ENCODE measurements at places on chromosomes 1 and 21.

GRCh38 chr1:43530483-43531106 is at the start of gene PTPRF:
Gene PTPRF (plus strand): TSS chr1:43530883. CDS start chr1:43545076, 14,193 bp downstream.
- peak; percentile 63 for DNase-seq

DNA sequence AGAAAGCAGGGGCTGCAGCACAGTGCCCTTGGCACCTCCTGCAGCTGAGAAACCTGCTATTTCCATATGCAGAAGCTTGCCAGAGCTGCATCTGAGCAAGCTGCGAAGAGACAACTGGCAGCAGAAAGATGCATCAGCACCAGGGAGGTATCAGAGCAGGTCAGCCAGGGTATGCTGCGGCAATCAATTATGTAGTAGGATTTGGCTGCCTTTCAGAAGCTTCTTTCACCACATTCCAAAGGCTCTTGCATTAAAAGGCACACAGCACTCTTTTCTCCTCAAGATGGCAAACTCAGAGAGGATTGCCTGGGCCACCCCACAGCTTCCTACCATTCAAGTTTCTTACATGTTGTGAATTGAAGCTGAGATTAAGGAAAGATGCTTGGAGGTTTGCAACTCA is 47.6 kb upstream of the RAP1A start:
- no peak for DNase-seq

DNA sequence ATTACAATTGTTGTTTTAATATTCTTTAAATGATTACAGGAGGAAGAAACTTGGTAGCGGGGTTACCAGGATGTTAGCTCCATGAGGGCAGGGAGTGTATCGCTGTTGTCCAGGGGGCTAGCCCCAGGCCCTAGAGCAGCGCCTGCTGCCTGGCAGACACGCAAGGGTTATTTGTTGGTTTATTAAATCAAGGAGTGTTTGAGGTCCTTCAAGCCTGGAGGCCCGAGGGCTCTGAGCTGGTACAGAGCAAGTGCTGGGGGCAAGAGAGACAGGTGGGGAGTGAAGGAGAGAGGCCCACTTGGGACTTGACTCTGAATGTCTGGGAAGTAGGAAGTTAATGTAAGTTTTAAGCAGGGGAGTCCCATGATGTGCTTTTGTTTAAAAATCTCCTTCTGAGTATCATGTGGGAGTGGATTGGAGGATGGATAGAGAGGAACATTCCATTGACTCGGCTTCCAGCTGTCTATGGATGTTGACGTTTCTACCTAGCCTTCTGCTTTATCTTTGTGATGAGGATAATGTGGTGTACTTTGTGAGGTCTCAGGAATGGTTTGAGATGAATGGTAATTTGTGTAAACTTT is 8.7 kb downstream of the ITSN1 start:
- DNase-seq, result no peak

DNA sequence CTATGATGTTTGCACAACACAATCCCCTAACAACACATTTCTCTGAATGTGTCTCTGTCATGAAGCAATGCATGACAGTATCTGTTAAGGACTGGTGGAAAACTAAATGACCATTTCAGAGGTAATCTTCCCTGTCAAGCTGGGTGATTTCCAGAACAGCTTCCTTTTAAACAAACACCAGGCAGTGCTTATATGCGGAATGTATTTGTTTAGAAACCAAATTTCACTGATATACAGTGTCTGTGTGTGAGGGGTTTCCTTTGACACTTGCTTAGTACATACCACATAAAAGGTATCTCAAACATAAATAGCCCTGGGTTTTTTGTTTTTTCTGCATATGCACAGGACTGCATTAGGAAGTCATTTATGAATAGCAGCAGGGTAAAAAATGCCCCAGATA is 95.6 kb downstream of the TGFBR3 start:
- DNase-seq, result no peak

GRCh38 chr1:43451157-43451591 is 2.6 kb downstream of the HYI start:
- peak; percentile 72 for DNase-seq

- no peak for DNase-seq
Observed at GRCh38 chr1:192789871-192790270, 19.0 kb upstream of the RGS2 start.

DNA sequence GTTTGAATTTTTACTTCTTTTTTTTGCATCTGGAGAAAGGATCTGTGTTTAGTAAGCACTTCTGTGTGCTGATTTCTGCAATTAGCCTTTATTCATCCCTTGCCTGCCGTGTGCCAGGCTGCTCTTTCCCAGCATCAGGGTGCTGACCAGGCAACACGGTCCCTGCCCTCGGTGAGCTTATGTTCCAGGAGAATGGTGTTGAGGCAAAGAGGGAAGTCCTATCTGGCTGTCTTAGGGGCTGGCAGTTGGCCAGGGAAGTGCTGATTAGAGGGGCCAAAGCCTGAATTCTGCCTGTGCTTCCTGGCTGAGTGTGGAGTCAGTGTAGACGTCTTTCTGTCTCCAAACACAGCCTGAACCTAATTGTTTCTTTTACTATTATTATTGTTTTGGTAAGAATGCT is 187.1 kb downstream of the CAMTA1 start:
- no peak for DNase-seq

- DNase-seq, result no peak
Observed at GRCh38 chr1:47938520-47938919, 58.7 kb downstream of the TRABD2B start.

DNA sequence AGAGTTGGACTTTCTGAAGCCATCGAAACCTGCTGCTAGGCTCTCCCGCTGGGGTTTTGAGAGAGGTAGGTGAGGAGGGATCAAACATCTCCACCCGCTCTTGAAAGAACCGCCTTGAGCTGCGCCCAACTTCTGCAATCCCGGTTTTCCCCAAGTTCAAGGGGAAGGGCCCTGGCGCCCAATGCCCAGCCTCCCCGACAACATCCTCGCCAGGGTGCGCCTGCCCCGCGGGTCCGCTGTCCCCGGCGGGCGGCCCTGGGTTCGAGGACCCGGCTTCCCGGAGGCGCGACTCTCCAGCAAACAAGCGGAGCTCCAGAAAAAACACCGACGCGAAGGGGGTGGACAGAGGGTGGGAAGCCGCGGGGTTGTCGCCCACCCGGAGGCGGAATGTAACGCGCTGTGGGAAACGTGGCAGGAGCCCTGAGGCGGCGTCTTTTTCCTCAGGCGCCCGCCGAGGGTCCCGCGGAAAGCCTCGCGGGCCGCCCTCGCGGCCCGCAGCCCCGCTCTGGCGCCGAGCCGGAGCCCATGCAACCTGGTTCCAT is 607 bp downstream of the BTG3 start:
- peak; percentile 6 for DNase-seq

GRCh38 chr1:8815582-8816151 is 1.8 kb downstream of the RERE start:
- DNase-seq, result no peak

DNA sequence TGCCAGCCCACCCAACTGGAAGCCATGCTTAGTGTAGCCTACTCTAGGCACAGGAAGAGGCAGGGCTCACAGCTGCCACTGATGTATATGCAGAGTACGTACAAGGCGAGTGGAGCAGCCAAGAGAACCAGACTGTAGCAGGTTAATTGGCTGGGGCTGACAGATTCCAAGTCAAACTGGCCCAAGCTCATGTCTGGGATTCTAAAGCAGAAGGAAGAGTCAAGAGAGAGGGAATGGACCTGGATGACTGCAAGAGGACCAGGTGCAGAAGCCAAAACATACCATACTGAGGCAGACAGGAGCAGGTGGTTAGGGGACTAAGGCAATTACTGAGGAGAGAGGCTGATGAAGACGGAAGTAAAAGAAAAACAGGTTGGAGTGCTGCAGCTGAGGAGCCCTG is 51.3 kb upstream of the LRRN2 start:
- DNase-seq, result no peak

- DNase-seq, result no peak
Observed at GRCh38 chr1:173137107-173137706, 69.9 kb downstream of the TNFSF4 start.

GRCh38 chr1:198934901-198935305 is 296.1 kb downstream of the PTPRC start:
- DNase-seq, result no peak

DNA sequence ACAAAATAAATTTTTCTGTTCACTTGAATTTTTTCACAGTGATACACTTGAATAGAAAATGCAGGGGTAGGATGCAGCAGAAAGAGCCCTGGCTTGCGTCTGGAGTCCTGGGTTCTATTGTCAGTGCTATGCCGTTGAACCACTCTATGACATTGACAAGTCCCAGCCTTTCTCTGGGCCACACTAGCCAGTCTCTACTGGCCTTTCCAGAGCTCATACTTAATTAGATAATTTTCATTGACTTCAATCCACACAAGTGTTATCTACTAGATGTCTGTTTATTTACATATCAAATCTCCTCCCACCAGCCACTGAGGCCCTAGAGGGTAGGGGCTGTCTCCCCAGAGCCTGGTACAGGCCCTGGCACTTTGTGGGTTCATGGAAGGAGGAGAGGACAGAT is 15.5 kb upstream of the CELA3B start:
- DNase-seq, result no peak

- no peak for DNase-seq
Observed at GRCh38 chr1:185144233-185144632, 12.5 kb downstream of the TRMT1L start.

GRCh38 chr21:46559291-46559983 is 45.4 kb downstream of the S100B start:
- no peak for DNase-seq

DNA sequence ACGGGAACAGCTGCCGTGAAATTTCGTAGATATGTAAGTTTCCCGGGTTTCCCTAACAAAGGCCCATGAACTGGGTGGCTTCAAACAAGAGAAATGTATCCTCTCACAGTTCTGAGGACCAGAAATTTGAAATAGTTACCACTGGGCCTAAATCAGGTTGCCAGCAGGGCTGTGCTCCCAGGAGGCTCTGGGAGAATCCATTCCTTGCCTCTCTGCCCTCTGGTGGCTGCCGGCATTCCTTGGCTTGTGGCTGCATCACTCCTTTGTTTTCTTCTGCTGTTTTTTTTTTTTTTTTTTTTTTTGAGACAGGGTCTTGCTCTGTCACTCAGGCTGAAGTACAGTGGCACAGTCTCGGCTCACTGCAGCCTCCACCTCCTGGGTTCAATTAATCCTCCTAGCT is 23.7 kb downstream of the UMODL1 start:
- DNase-seq, result no peak

- no peak for DNase-seq
Observed at GRCh38 chr1:232626452-232626851, 3.5 kb downstream of the SIPA1L2 start.

GRCh38 chr1:58352476-58353092 is 193.9 kb downstream of the OMA1 start:
- DNase-seq, result no peak

DNA sequence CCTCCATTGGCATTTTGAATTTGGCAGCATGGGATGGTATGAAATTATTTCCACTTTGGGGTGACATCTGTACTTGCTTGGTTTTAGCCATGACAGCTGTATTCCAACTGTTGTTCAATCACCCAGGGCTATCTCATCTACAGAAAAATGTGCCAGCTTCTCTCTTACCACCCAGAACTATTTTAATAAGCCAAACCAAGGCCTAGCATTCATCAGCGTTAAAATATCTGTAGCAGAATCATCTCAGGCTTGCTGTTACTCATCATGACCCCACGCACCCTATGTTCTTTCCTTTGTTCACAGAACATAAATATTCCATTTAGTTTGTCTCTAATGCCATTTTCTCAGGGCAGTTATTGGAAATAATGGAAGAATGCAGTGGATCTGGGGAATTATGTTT is 49.8 kb downstream of the GIPC2 start:
- DNase-seq, result no peak

GRCh38 chr1:85172684-85173337 is 28.0 kb downstream of the SYDE2 start:
- DNase-seq, result no peak

- no peak for DNase-seq
Observed at GRCh38 chr1:115501476-115501875, 140.3 kb upstream of the VANGL1 start.

DNA sequence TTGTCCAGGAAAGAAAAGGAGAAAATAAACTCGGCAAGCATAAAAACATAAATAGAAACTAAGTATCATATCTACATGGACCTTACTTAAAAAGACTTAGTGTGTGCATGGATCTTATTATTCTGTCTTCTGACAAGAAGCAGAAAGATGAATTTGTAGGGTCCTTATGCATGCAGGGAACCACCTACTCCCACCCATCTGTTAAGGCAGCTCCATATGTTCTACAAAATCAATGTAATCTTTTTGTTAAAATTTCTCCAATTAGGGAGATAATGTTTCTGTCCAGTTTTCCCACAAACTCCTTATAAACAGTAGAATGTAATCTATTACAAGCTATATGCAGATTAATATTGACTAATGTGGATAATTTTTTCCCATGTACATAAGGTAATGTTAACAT is 13.9 kb upstream of the PTPN14 start:
- DNase-seq, result no peak

GRCh38 chr1:93851327-93851712 is 27.7 kb downstream of the DNTTIP2 start:
- no peak for DNase-seq

DNA sequence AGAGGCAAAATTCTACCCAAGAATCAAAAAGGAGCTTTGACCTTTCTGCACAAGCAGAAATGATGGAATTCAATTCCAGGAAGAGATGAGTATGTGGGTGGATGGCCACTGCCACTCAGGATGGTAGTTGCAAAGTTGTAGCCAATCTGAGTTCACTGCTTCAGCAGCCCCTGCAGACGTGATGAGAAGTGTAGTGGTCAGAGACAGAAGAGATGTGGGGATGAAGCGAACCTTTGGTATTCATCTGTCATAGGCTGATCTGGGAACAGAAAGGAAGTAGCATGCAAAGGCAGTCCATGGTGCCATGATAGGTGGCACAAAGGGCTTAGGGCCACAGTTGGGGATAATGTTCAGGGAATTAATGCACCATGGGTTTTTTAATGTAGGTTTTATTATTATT is 81.1 kb upstream of the PGBD5 start:
- DNase-seq, result no peak

DNA sequence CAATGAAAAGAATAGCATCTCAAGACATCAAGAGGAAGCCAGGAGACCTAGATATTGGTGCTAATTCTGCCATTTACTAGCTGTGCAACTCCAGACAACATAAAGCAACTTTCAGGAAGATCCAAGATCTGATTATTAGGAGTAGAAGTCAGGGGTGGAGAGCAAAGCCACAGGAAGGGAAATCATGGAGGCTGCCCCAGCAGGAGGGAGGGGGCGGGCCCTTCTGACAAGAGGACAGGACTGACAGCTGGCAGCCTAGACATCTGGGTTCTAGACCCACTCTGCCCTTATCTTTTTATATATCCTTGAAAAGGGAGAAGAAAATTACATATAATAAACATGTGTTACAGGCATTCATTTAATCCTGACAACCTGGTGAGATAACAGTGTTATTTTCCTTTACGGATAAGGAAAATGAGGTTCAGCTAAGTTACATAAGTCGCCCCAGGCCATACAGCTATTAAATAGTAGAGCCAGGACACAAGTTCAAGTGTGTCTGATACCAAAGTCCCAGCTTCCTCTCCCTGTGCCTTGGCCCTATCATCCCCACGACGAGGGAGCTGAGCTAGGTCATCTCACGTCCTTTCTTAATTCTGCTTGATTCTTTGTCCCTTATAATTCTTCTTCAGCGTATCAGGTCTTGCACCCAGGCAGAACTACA is 46.6 kb downstream of the ARHGEF11 start:
- no peak for DNase-seq

Measured in posterior cingulate gyrus (tissue), 11 donors.